Left renal pelvis (tissue), 4 donors: ENCODE measurements at places on chromosomes 16 and 17. TPM values are rescaled to one million over a fixed set of nuclear protein-coding genes. Genes with fewer than 3 reads are reported as not detected.

Gene RCVRN
- 0.38 TPM for polyA plus RNA-seq

Gene RUNDC3A
- 12.2 TPM for polyA plus RNA-seq

Gene ABCC3
- 0.63 TPM for polyA plus RNA-seq

Gene RASL10B
- polyA plus RNA-seq = 11.0 TPM

Gene IRX5
- 7.2 TPM for polyA plus RNA-seq

Gene RFNG
- polyA plus RNA-seq = 61.9 TPM

Gene KRTAP1-5
- polyA plus RNA-seq = not detected

Gene ERBB2
- 167 TPM for polyA plus RNA-seq

Gene ITGAX
- 1.1 TPM for polyA plus RNA-seq

Gene CACNA1G
- 6.6 TPM for polyA plus RNA-seq

Gene SLC9A5
- 4.3 TPM for polyA plus RNA-seq

Gene LRRC46
- polyA plus RNA-seq = 3.3 TPM

Gene BLMH
- polyA plus RNA-seq = 85.5 TPM

GRCh38 chr17:82241926-82242697 is 13.3 kb downstream of the SLC16A3 start:
- DNase-seq = no peak

DNA sequence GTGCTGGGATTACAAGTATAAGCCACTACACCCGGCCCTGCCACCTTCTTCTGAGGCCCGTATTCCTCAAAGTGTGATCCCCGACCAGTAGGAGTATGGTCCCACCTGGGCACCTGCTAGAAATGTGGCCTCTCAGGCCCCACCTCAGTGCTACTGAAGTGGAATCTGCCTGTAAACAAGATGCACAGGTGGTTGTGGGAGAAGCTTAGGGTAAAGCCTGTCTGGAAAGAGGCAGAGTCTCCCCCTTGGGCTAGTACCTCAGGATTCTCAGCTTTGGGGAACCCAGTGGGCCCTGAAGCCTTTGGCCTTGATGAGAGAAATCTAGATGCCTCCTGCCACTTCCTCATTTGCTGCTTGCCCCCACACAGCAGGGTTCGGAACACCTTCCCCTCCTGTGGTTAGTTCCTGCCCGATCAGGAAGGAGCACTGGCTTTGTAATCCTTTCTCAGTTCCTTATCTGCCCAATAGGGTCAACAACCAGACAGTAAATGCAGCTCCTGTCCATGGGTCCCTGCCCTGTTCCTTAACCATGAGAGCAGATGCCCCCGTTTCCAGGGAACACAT is 25.2 kb downstream of the TK2 start:
- DNase-seq = no peak

DNA sequence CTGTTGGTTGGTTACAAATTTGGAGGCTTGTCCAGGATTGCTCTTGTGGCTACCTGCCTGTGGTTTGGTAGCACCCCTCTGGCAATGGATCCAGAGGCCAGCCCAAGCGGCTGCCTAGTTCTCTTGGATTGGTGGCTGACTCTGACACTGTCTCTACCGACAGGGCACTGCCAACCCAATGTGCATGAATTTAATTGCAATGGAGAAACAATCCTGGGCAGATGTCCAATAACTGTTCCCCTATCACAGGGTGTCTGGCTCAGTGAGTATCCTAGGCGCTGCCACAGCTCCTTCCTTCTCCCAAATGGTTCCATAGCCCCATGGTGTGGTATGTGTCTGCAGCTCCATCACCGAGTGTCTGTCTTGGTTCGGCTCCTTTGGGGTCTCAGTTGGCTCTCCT is 19.5 kb downstream of the N4BP1 start:
- no peak for DNase-seq

GRCh38 chr16:14528306-14528705 is 101.8 kb downstream of the PARN start:
- no peak for DNase-seq

- DNase-seq = no peak
Observed at GRCh38 chr17:80191192-80191591, 21.4 kb downstream of the CARD14 start.

- no peak for DNase-seq
Observed at GRCh38 chr16:24308200-24308599, 52.1 kb downstream of the CACNG3 start.

DNA sequence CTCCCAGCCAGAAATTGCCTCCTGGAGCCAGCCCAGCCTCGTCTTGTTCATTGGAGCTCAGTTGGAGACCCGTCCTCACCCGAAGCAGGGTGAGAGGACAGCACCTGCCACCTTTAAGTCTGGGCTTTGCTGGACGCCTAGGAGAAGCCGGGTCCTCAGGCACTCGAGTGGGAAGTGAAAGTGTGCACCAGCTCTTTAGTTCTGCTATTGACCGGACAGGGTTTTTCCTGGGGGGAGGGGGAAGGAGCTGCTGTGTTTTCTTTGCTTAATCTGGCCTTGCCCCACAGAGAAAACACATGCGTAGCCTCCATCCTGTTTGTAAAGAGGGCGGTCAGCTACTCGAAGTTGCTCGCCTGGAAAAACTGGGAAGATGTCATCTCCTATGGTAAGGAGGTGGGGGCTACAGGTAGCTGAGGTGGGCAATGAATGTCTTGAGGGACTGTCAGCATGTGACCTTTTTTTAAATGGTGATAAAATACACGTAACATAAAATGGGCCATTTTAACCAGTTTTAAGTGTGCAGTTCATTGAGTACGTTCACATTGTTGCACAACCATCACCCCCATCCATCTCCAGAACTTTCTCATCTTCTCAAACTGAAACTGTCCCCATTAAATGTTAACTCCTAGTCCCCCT is 34.4 kb downstream of the CMIP start:
- no peak for DNase-seq

DNA sequence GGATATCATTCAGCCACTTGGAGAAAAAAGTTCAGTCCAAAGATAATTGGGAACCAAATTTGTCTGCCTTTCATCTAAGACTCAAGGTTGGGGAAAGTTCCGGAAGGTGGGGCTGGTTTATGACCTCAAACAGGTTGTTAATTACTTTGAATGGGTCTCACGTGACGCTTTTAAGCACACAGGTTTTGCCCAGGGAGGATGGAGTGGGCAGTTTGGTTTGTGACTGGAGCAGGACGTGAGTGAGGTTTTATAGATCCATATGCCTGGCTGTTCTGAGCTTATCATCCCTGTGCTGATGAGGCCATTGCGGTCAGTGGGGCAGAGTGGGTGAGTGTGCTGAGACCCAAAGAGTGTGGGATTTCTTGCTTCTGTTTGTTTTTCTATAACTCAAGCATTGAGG is 38.7 kb upstream of the GPRC5B start:
- no peak for DNase-seq

GRCh38 chr16:23634461-23635036 is 6.6 kb downstream of the PALB2 start:
- DNase-seq = no peak

- DNase-seq = no peak
Observed at GRCh38 chr16:25580041-25580440, 111.7 kb upstream of the HS3ST4 start.

DNA sequence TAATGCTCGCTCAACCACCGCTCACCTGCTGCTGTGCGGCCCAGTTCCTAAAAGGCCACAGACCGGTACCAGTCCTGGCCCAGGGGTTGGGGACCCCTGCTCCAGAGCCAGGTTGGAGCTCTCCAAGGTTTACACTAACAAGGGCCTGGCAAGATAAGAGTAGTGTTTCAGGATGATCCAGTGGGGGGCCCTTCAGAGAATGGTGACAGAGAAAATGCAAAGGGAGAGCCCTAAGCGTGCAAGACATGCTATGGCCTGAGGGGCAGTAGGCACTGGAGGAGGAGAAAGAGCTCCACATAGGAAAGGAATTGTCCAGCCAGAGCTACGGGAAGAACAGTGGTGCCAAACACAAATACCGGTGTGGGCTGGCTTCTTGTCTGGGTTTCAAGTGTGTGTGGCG is 233.4 kb downstream of the STX8 start:
- DNase-seq = no peak

GRCh38 chr17:29909236-29910003 is 20.6 kb downstream of the SSH2 start:
- no peak for DNase-seq

DNA sequence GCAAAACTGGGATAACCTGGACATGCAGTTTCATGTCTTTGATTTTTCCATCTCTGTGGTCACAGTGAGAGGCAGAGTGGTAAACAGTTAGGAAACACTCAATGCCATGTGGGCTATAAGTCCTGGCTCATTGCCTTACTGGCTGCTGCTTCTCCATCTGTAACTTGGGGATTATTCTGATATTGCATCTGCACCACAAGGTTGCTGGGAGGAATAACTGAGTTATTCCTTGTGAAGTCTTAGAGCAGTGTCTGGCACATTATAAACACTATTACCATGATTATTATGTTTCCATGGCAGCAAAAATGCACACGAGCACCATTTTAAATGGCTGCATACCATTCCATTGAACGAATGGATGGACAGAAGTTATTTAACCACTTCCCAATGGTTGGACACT is 111.7 kb upstream of the CDH5 start:
- DNase-seq = no peak

- DNase-seq = no peak
Observed at GRCh38 chr17:34246446-34246845, 8.6 kb upstream of the CCL2 start.

- no peak for DNase-seq
Observed at GRCh38 chr16:82400046-82400445, 226.7 kb upstream of the CDH13 start.

GRCh38 chr16:14196011-14196410 is 124.9 kb downstream of the MRTFB start:
- no peak for DNase-seq

DNA sequence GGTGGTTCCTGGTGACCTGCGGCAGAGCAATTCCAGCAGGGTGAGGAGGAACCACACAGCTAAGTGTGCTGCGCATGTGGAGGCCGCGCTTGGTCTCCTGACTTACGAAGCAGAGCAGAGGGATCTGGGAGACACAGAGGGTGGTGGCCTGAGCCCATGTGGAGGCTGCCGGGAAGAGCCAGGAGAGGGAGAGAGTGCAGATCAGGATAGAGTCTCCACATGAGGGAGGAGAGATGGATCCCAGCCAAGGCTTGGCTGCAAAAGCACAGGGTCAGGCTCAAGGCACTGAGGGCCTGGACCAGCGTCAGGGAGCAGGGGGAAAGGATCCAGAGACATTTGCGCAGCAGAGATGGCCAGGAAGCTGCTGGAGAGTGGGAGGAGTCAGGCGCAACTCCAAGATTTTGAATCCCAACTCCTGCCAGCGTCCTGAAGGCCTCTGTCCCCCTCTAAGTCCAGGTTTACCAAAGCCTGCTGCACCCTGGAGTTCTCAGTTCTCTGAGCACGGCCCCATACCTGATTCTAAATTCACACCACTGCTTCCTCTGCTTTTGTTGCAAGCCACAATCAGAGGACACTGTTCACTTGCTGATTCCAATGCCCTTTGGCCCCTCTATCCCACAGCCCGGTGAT is 11.3 kb upstream of the MLLT6 start:
- no peak for DNase-seq

- no peak for DNase-seq
Observed at GRCh38 chr17:80724775-80725266, 180.2 kb downstream of the RPTOR start.

DNA sequence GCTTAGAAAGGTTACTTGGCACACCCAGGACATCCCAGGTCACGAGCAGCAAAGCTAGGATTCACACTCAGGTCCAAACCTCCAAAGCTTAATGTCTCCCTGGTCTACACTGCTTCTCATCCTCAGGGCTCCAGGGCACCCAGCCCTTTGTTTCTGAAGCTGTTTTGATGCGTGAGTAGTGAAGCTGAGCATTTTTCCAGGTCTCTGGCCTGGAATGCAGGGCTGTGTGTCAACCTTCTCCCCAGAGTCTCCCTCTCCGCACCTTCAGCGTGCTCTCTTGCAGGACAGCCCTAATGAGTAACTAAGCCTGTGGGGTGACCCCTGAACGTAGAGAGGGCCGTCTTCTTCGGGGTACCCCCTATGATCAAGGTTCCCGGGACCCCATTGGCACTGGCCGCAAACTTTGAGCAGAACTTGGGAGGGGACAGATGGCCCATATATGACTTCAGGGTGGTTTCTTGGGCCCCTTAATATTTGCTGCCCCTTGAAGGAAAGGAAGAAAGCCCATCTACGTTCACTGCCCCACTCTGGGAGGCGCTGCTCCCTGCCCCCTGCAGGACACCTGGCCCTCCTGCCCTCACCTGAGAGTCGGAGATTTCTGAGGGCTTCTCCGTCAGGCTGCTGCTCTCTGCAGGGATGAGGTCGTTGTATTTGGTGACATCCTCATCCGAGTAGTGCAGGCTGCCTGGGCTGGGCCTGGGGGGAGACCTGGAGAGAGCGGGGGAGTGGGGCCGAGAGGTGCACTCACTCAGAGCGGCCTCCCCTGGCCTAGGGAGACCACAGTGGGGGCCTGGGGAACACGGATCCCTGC is 36.4 kb upstream of the CDC42EP4 start:
- DNase-seq = no peak
